ENCODE measurements at places on chromosomes 7 and 10.

- no peaks in the 10 kb centered on the region for H3K27me3 ChIP-seq
- no peak for DNase-seq
- peaks cover 2% of the 10 kb centered on the region for H3K36me3 ChIP-seq
- H3K4me3 ChIP-seq, result no peak overlapping the region
- no peak overlapping the region for H3K27ac ChIP-seq
- peaks cover 16% of the 10 kb centered on the region for H3K4me1 ChIP-seq
These were observed 99.8 kb upstream of the OIT3 start for GRCh38 chr10:72793752-72794151.

DNA sequence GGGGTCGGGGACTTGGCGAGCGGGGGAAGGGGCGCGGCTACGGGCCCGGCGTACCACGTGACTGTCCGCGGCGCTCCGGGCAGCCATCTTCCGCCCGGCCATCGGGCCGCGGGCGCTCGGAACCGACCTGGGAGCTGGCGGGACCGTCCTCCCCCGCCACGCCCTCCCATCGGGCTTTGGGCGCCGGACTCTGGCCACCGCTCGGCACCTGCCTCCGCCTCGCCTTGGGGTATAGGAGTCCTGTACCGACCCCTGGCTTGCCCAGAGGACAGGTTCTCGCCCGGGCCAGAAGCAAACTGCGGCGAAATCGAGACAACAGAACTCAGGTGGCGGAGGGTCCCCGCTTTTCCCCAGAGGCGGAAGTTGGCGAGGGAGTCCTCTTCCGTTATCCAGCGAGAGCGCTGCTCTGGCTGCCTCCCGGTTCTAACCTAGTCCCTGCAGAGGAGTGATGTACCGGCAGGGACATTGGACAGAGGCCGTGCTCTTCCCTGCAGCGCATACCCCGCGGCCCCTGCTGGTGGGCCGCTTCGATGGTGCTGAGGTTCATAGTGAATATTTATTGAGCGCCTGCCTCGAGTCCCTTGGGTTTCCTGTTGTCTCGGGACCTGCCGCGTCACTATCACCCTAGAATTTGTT, 1.2 kb upstream of the SGMS1 start:
- peak; percentile 76 for DNase-seq
- H3K4me3 ChIP-seq, result peak overlapping the region; percentile 95
- H3K27me3 ChIP-seq, result peaks cover 14% of the 10 kb centered on the region
- peak overlapping the region; percentile 92 for H3K27ac ChIP-seq
- peaks cover 45% of the 10 kb centered on the region for H3K4me1 ChIP-seq

- no peaks in the 10 kb centered on the region for H3K4me1 ChIP-seq
- no peaks in the 10 kb centered on the region for H3K36me3 ChIP-seq
- no peak overlapping the region for H3K27ac ChIP-seq
- DNase-seq, result no peak
These were observed 609.1 kb upstream of the IGFBP3 start for GRCh38 chr7:46530081-46530750.

- no peak for DNase-seq
- H3K27me3 ChIP-seq, result peaks cover 11% of the 10 kb centered on the region
- no peak overlapping the region for H3K27ac ChIP-seq
These were observed 388.7 kb upstream of the MGMT start for GRCh38 chr10:129078346-129078745.

- H3K4me1 ChIP-seq, result no peaks in the 10 kb centered on the region
- H3K4me3 ChIP-seq, result no peak overlapping the region
- no peaks in the 10 kb centered on the region for H3K36me3 ChIP-seq
- H3K27ac ChIP-seq, result no peak overlapping the region
- no peaks in the 10 kb centered on the region for H3K27me3 ChIP-seq
These were observed 63.2 kb upstream of the FGFR2 start for GRCh38 chr10:121661451-121661851.

DNA sequence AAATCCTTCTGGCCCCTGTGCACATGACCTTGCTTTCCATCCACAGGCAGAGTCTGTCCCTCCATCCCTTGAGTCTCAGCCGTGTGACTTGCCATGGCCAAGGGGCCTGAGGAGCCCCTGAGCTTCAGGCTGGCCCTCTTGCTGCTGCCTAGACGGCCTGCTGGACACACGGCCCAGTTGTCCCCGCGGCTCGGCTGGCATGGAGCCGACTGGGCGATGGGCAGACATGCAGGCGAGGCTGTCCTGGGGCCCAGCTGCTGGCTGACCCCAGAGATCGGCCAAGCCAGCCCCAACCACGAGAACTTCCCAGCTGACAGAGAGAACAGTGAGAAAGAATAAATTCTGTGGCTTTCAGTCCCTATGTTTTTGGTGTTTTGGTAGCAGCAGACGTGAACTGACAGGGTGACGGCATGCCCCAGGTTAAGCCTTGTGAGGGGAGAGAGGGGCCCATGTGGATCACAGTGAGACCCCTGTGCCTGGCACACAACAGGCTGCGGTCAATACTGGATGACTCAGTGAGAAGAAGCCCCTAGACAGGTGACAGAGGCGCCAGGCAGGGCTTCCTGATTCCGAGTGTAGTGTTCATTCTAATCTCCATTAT, 11.7 kb downstream of the PRKAG2 start:
- H3K4me3 ChIP-seq, result no peak overlapping the region
- no peak for DNase-seq
- H3K4me1 ChIP-seq, result no peaks in the 10 kb centered on the region
- no peaks in the 10 kb centered on the region for H3K36me3 ChIP-seq
- H3K27me3 ChIP-seq, result no peaks in the 10 kb centered on the region

DNA sequence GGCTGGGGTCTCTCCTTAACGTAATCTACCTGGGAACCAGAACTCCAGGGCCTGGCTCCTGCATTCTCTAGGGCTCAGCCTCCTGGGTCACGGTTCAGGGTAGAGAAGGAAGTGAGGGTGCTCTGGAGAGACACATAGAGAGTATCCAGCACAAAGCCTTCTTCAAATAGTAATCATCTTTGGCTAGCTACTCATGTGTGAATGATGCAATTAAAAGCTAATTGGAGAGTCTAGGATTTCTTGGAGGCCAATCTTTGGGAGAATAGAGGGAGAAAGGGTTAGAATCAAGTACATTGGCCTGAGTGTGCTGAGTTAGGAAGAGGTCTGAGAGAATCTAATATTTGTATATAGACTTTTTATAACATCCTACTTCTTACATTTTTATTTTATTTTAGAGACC, 24.0 kb upstream of the MALRD1 start:
- H3K4me3 ChIP-seq, result no peak overlapping the region
- H3K27ac ChIP-seq, result no peak overlapping the region
- DNase-seq, result no peak
- no peaks in the 10 kb centered on the region for H3K36me3 ChIP-seq
- no peaks in the 10 kb centered on the region for H3K27me3 ChIP-seq
- no peaks in the 10 kb centered on the region for H3K4me1 ChIP-seq

DNA sequence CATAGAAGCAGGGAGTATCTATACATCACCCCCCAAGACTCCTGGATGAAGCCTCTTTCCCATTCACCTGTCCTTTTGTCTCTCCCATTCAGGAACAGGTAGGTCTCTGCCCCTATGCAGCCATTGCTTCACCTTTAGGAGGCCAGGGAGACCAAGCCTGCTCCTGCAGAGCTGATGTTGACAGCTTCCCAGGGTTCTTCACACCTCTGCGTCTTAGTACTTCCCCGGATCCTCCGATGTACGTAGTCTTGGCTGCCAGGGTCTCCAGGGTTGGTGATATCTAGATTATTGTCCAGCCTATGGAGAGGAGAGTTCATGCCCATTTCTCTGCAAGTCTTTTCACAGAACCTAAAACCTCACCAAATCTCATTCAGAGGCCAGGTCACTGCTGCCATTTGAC, 365.7 kb upstream of the KLF6 start:
- DNase-seq, result no peak
- no peak overlapping the region for H3K27ac ChIP-seq
- H3K36me3 ChIP-seq, result peaks cover 13% of the 10 kb centered on the region
- H3K4me3 ChIP-seq, result no peak overlapping the region

GRCh38 chr10:76880931-76881330, 756.7 kb downstream of the KCNMA1 start:
- H3K27me3 ChIP-seq, result no peaks in the 10 kb centered on the region
- H3K36me3 ChIP-seq, result no peaks in the 10 kb centered on the region
- no peak overlapping the region for H3K27ac ChIP-seq
- no peak overlapping the region for H3K4me3 ChIP-seq
- DNase-seq, result no peak

DNA sequence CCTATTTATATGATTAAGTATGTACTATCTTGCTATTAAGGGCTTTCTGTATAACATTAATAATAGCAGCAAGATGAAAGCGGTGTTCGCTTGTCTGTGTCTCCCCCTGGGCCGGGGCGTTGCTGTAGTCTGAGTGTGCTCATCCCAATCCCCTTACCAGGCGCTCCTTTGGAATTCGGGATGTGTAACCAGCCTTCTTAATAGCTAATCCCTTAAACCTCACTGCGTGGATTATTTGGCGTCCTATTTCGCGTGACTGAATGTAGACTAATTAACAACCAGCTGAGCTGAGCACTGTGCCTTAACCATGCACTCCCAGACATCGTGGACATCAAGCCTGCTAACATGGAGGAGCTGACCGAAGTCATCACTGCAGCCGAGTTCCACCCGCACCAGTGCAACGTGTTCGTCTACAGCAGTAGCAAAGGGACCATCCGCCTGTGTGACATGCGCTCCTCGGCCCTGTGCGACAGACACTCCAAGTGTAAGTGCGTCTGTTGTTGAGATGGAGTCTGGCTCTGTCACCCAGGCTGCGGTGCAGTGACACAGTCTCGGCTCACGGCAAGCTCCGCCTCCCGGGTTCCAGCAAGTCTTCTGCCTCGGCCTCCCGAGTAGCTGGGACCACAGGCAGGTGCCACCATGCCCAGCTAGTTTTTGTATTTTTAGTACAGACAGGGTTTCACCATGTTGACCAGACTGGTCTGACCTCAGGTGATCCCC, 36.6 kb downstream of the BNIP3 start:
- no peaks in the 10 kb centered on the region for H3K27me3 ChIP-seq
- H3K36me3 ChIP-seq, result peaks cover 65% of the 10 kb centered on the region
- no peak for DNase-seq
- peaks cover 2% of the 10 kb centered on the region for H3K4me1 ChIP-seq
- no peak overlapping the region for H3K4me3 ChIP-seq

GRCh38 chr10:112365014-112365432, 8.9 kb upstream of the ACSL5 start:
- DNase-seq, result no peak
- H3K36me3 ChIP-seq, result no peaks in the 10 kb centered on the region
- no peak overlapping the region for H3K4me3 ChIP-seq
- H3K27ac ChIP-seq, result no peak overlapping the region
- no peaks in the 10 kb centered on the region for H3K27me3 ChIP-seq

DNA sequence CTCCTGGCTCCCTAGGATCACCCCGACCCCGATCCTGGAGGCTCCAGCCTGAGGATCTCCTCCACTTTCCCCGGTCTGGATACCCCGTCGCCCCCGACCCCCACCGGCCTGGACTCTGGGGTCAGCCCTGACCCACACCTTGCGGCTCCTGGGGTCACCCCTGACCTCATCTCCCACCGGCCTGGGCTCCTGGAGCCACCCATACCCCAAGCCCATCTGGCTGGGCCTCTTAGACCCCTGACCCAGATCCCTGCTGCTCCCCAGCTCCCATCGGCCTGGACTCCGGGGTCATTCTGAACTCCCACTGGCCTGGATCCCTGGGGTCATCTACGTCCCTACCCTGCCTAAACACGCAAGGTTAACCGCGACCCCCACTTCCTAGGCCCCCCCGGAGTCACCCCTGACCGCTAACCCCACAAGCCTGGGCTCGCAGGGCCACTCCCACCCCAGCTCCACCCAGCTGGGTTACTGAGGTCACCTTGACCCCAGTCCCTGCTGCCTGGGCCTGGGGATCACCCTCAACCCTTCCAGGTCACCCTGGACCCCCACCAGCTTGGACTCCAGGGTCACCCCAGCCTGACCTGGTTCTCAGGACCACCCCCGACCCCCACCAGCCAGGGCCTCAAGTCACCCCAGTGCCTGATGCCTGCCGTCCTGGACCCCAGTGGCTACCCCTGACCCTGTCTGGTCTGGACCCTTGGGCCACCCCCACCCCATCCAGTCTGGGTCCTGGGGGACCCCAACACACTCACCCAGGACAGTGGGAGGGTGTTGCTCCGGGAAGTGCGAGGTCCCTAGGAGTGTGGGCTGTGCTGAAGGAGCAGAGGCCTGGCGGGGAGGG, 1.2 kb downstream of the FOXK1 start:
- peaks cover 25% of the 10 kb centered on the region for H3K4me1 ChIP-seq
- H3K4me3 ChIP-seq, result peak overlapping the region; percentile 97
- H3K27me3 ChIP-seq, result no peaks in the 10 kb centered on the region
- peak overlapping the region; percentile 99 for H3K27ac ChIP-seq
- peaks cover 6% of the 10 kb centered on the region for H3K36me3 ChIP-seq

- H3K27ac ChIP-seq, result no peak overlapping the region
- no peaks in the 10 kb centered on the region for H3K36me3 ChIP-seq
- no peak overlapping the region for H3K4me3 ChIP-seq
These were observed 560 bp downstream of the CPA4 start for GRCh38 chr7:130293521-130293920.

- no peak overlapping the region for H3K27ac ChIP-seq
- DNase-seq, result no peak
- H3K4me1 ChIP-seq, result peaks cover under 1% of the 10 kb centered on the region
These were observed 17.4 kb downstream of the KLHL7 start for GRCh38 chr7:23123007-23123406.

DNA sequence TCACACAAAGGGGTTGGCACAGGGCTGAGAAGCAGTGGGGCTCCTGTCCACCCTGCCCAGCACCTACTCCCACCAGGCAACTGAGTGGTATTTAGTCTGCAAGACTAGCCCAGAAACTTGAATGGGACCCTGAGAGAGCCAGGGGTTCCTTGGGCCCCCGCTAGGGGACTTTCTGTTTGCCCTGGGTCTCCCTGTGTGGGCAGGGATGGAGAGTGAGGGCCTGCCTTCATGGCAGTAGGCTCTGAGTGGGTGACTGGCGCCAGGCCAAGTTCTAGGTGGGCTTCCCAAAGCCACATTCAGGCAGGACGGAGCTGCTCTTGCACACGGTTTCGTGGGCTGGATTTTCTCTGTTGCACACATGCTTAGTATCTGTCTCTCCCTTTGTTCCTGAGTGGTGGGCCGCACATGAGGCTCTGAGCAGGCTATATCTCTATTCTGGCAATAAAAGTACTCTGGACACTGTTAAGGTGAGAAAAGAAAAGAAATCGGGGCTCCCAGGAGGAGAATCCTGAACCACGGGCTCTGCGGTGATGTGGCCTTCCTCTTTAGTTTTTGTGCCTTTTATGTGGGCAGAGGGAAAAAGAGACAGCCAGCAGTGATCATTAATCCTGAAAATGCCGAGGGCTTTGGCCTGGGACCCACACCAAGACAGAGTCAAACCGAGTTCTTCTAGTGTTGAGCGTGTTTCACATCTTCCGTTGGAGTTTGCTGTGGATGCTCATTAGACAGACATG, 26.9 kb downstream of the IL2RA start:
- H3K27me3 ChIP-seq, result no peaks in the 10 kb centered on the region
- H3K4me1 ChIP-seq, result peaks cover 74% of the 10 kb centered on the region
- DNase-seq, result peak; percentile 39
- peaks cover 84% of the 10 kb centered on the region for H3K36me3 ChIP-seq

DNA sequence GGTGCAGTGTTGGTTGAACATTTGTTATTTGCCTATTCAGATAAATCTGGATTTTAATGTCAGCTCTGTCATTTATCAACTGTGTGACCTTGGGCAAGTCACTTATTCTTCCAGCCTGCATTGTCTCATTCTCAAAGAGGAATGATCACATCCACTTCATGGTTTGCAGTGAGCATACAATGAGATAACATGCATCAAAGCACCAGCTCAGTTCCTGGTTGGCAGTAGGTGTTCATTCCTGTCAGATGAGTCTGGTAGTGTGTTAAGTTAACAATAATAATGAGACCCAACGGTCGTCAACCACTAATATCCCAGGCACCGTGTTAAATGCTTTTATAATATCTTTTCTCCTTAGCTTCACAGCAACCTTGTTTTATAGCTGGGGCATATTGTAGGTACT, 137.3 kb downstream of the SORCS3 start:
- DNase-seq, result no peak
- no peaks in the 10 kb centered on the region for H3K27me3 ChIP-seq
- H3K4me1 ChIP-seq, result no peaks in the 10 kb centered on the region
- no peak overlapping the region for H3K27ac ChIP-seq
- no peaks in the 10 kb centered on the region for H3K36me3 ChIP-seq
